ENCODE measurements at places on chromosomes 11 and 22.

GRCh38 chr11:116972691-116973090, 125.5 kb downstream of the SIK3 start:
- peak; percentile 38 for DNase-seq

GRCh38 chr11:8070417-8071115, 10.4 kb upstream of the TUB start:
- DNase-seq = peak; percentile 68

- DNase-seq = no peak
Observed at GRCh38 chr22:36452250-36452977, 29.0 kb downstream of the TXN2 start.

- DNase-seq = peak; percentile 4
Observed at GRCh38 chr11:48170241-48171233, 46.1 kb upstream of the OR4B1 start.
